ENCODE measurements at places on chromosomes 4 and X.
A peak's percentile ranks its signal among the peaks of the same experiment; 100 is the strongest.

- peak; percentile 58 for DNase-seq
Measured at GRCh38 chr4:175346376-175346775, 428.2 kb downstream of the ADAM29 start.

GRCh38 chr4:158255727-158256324 lies 45.5 kb downstream of the TMEM144 start:
- no peak for DNase-seq

DNA sequence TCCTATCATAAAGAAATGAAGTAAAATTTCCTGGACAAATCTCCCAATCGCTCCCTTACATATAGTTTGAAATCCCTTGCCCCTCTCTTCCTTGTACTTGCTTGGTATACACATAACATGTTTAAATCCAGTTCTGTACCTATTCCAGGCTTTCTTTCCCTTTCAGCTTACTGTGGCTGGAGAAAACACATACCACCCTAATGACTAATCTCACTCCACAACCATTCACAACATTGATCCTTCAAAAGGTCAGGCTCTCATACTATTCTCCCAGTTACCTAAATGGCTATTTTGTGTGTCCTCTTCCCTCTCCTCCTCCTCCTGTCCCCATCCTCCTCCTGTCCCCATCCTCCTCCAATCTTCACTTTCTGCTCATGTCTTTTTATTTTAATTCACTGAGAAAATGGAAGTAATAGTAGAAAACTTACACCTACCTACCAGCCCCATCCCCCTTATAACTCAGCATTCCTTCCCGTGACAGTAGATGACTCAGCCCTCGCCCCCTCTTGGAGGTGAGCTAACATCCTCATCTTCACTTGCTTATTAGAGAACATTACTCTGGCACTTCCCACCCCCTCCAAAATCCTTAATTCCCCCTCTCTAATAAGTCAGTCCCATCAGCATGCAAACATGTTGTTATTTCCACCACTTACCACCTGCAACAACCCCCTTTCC lies 77.5 kb downstream of the IL15 start:
- peak; percentile 80 for DNase-seq

DNA sequence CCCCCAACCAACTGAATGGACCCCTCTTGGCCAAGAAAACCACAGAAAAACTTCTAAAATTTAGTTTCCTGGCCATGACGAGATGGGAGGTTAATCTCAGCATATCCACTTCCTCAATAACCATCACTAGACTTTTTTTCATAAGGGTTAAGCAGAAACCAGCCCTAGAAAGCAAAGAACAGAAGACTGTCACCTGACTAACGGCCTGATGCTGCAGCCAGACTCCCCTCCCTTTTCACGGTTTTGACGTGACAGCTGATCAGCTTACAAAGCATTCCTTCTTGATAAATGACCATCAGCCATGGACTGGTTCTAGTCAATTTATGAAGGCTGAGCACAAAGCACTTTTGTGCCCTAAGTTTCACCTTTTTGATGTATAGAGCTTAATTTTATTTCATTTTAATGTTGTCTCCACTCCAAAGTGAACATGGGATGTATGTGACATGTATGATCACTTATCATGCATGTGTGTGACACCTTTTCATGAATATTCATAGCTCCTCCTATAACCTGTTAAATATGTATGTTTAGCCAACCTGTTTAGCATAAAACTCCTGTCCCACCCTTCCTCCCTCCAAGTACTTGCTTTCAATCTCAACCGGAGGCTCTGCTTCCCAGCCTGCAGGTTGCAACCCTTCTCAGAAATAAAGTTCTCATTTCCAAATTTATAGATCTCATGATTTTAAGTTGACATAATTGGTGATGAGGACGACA lies 56.3 kb downstream of the SERTM2 start:
- no peak for DNase-seq

DNA sequence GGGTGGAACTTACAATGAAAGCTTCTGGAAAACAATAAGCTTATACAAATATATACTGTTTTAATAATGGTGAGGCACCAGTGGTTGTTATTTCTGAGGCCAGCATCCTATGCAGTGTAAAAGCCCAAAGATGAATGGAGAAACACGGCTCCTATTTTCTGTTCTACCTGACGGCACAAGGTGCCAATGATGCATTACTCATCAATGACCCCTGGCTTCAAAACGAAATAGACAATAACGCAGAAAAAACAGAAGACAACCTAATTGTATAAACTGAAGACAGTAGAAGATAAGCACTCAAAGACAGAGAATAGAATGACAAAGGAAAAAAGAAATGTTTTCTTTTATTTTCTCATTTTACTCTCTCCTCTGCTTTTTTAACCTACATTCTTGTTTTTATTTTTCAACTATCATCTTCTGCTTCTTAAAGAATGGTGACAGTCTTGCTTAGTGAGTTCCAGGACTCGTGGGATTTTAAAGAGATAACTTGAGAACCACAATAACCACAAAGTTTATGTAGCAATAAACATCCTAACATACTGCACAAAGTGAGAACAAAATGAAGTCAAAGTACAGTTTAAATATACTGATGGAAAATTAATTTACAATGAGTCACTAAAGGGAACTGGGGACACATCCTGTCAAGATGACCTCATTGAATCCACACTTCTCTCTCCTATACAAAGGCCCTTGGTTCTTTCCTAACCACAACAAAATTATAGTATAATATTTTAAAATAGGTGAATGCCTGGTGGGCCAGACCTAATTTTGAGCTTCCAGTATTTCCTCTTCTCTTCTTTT lies 169.8 kb downstream of the BTC start:
- DNase-seq, result no peak

- DNase-seq, result peak; percentile 57
Measured at GRCh38 chr4:152536545-152537182, 772 bp upstream of the FBXW7 start.

GRCh38 chr4:165634766-165635165 lies 238.3 kb upstream of the TLL1 start:
- no peak for DNase-seq

- no peak for DNase-seq
Measured at GRCh38 chrX:44462850-44463249, 79.8 kb downstream of the FUNDC1 start.

GRCh38 chr4:65050786-65051185 lies 619.5 kb downstream of the EPHA5 start:
- no peak for DNase-seq

DNA sequence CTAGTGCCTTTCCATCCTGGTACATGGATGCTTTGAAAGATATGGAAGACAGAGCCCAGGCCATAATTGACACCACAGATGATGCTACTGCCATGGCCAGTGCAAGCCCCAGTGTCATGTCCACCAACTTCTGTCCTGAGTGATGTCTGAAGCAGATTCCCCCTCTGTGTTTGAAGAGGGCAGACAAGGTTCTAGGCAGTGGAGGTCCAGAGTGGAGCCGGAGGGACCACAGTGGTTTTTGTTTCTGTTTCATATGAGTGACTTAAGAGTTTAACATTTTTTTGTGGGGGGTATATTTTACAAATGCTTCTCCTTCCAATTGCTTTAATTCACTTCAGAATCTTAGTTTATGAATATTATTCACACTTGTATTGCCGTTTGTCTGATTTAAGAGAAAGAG lies 6.0 kb upstream of the MAGEC1 start:
- no peak for DNase-seq

DNA sequence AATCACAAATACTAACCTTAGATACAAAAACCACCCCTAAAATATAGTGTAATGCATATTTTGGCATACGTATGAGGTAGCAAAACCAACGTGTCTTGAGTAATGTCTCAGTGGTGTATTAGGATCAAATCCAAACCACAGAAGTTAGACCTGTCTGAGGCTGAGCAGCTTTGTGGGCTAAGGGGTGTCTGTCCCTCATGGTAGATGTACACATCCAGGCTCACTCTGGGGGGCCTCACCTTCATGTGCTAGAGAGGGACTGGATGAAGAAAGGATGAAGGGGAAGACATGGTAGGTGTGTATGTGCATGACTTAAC lies 188.0 kb upstream of the TBC1D9 start:
- no peak for DNase-seq

DNA sequence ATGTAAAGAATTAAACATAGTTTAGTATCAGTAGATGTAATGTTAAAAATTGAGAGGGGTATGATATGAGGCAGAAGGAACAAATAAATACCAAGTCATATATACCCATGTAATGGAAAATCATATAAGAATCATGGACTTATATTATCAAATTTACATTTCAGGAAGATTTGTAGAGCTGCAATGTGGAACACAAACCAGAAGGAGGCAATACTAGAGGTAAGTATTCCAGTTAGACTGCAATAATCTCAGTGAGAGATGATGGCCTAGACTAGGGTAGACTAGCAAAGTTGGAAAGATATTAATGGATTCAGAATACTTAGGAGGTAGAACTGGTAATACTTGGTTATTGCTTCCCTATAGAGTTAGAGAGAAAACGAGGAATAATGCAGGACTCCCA lies 603.0 kb upstream of the KLHL4 start:
- no peak for DNase-seq

- no peak for DNase-seq
Measured at GRCh38 chr4:120018786-120019185, 47.9 kb downstream of the MAD2L1 start.

- DNase-seq, result no peak
Measured at GRCh38 chr4:40199179-40199670, 2.4 kb downstream of the RHOH start.

DNA sequence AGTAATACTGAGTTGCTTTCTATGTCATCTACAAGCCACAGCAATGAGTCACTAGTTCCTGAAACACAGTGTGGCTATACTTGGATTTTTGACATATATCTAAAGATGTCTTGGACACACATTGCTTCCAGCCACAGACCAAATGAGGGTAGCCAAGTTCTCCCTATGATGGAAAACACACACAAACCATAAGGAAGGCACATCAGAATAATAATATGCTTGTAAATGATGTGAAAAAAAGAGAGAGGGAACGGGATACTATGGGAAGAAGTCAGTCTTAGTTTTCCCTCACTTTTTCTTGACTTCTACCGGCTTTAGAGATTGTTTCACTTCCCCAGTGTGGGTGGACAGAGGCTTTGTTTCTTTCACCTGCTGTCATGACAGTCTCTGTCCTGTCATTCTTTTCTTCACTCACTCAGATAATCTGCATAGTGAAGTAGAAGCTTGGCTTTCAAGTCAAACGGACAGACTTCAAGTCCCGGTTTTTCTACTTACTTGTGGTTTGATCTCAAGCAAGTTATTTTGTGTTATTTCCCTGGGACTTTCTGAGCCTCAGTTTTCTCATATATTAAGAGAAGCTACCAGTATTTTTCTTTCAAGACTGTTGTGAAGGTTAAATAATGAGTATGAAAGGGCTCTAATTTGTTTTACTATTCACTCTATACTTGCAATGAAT lies 34.7 kb downstream of the P2RY10 start:
- no peak for DNase-seq

GRCh38 chrX:12419591-12419990 lies 281.3 kb downstream of the FRMPD4 start:
- DNase-seq, result no peak

DNA sequence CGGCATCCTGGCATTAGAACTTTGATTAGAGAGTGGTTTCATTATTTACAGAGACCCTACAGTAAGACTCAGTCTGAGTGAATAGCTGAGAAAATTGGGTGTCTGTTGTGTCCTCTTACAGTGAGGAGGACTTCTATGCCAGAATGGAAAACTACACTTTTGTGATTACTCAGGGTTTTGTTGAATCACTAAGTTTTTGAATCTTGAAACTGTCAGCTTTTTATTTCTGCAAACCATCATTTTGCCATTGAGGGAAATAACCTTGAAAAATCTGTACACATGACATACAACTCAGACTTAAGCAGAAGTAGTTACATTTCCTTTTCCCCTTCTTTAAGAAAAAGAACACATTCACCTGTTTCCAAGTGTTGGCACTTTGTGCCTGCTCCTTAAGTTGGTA lies 117.6 kb upstream of the RASGEF1B start:
- DNase-seq, result no peak

Measured in islet precursor cell (in vitro differentiated cells).